ENCODE measurements at places on chromosomes 4 and X. TPM values are rescaled to one million over a fixed set of nuclear protein-coding genes. Genes with fewer than 3 reads are reported as not detected.

The ATP1B4 gene
- total RNA-seq: not detected

The GRPR gene
- not detected for total RNA-seq

The HNRNPH2 gene
- 27.8 TPM for total RNA-seq

The ARR3 gene
- not detected for total RNA-seq

The PGRMC2 gene
- 23.6 TPM for total RNA-seq

The FAM53A gene
- total RNA-seq: 5.4 TPM

The GPR173 gene
- 0.14 TPM for total RNA-seq

The TRO gene
- 4.8 TPM for total RNA-seq

The DMRTC1B gene
- 0.21 TPM for total RNA-seq

The RENBP gene
- 14.8 TPM for total RNA-seq

The PDGFC gene
- total RNA-seq: not detected

The IL3RA gene
- 0.73 TPM for total RNA-seq

The POF1B gene
- not detected for total RNA-seq

The TMEM271 gene
- not detected for total RNA-seq

The GRK4 gene
- 7.2 TPM for total RNA-seq

The SLC10A6 gene
- not detected for total RNA-seq

The GAGE12J gene
- total RNA-seq: not detected

The MED12 gene
- 86.5 TPM for total RNA-seq

The APOO gene
- 28.4 TPM for total RNA-seq

The FAM184B gene
- total RNA-seq: not detected

The MAD2L1 gene
- 79.7 TPM for total RNA-seq

- no peak for DNase-seq
These were observed 129.0 kb upstream of the FAM47B start for GRCh38 chrX:34813618-34814017.

DNA sequence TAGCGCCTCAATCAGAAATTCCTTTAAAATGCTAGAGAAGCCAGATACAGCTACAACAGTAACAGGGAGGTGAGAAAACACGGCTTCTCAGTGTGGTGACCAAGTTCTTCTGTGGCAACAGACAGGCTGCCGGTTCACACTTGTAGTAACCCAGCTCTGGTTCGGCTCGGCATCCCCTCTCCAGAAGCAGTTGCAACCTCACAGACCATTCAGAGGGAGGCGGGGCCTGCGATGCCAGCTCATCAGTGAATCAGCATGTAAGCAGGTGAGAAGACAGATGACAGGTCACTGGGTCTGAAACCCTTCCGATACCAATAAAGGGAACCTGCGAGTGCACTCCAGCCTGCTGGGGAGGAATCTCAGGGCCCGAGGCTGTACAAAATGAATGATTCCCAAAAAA, 251.0 kb downstream of the KCNIP4 start:
- no peak for DNase-seq

- DNase-seq: no peak
These were observed 108.1 kb downstream of the TSPAN7 start for GRCh38 chrX:38669428-38669827.

- DNase-seq: no peak
These were observed 36.5 kb downstream of the EFNB1 start for GRCh38 chrX:68865300-68865699.

- DNase-seq: no peak
These were observed 43.2 kb downstream of the PARM1 start for GRCh38 chr4:74975848-74976824.

DNA sequence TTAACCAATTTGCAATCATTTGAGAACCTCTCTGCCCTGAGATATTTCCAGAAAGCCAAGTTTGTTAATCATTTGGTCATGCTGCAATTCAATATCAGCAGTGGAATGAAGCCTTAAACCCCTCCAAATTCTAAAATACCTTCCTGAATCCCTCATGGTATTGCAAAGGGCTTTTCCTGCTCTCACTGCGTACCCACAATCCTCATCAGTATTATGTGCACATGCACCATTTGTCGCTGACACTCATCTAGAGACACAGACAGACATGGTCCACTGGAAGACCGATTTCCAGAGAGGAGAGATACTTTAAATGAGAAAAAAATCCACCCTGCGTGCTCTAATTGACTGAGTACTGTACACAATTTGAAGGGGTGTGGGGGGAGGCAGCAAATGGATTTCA, 104.4 kb downstream of the GPC3 start:
- no peak for DNase-seq

- DNase-seq: no peak
These were observed 256.1 kb upstream of the PITX2 start for GRCh38 chr4:110878956-110879355.

DNA sequence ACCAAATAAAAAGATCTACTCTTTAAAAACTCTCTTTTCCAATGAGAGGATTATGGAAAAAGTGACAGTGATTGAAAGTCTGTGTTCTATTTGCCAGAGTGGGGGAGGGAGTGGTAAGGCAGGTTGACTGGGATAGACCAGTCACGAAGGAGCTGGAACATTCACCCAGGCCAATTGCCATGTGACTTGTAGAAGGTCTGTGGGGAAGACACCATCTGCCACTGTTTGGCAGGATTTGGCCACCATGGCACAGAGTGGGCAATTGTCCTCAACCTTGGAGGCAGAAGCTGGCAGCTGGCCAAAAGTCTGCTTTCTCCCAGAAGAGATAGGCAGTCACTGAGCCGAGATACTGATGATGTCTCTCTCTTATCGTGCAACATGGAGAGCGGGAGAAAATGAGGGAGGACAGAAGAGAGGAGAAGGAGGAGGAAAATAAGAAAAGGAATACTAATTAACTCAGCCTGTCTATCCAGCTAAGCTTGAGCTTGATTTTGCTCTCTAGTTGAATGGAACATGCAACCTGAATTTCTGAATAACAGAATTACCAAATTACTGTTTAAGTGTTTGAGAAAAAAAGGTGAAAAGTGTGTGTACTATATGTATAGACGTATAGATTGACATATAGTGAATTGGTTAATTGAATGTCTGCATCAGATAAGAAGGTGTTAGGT, 267.1 kb downstream of the ARHGAP24 start:
- DNase-seq: no peak

DNA sequence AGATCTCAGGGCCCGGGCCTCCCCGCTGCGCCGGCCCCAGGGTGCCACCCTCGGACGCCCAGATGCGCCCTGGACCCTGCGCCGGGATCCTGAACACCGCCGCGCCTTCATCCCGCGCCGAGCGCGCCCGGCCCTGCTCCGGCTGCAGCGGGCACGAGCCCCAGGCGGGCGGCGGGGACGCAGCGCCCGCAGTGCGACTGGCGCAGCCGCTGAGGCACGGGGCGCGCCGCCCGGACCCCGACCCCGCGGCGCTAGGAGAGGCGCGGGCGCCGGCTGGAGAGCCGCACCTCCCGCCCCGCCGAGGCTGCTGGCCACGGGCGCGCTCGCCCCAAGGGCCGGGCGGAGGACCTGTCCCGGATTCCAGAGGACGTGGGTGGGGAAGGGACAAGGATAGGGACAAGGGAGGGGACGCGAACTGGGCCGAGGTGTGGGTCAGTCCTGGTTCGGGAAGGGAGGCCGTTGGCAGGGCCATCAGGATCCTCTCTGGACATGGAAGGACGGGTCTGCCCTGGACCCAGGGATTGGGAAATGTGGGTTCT, 1.1 kb downstream of the ZFYVE28 start:
- DNase-seq: no peak

- DNase-seq: no peak
These were observed 28.2 kb upstream of the PPP2R2C start for GRCh38 chr4:6500481-6501140.

DNA sequence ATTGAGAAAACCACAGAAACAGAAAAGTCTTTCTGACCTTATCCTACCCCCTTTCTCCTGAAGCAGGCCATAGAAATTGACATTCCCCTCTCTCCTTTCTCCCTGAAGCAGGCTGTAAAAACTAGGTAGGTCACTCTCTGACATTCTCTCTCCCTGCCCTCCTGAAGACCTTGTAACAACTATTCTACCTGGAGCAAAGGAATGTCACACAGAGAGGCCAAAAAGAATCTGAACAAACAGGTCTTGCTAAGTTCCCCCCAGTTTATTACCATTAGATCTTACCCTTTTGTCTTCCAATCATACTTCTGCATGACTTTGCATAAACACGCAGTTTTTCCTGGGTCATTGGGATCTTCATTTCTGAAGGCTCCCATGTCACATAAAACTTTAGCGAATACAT, 198.3 kb upstream of the GYPA start:
- no peak for DNase-seq

- no peak for DNase-seq
These were observed 5.2 kb upstream of the NDNF start for GRCh38 chr4:121077496-121077895.

GRCh38 chrX:14851526-14851925, 21.3 kb downstream of the FANCB start:
- no peak for DNase-seq

GRCh38 chrX:25427873-25428555, 412.2 kb upstream of the ARX start:
- DNase-seq: no peak

- DNase-seq: no peak
These were observed 12.0 kb upstream of the TMEM154 start for GRCh38 chr4:152691761-152692160.

GRCh38 chrX:66233209-66233608, 69.2 kb downstream of the HEPH start:
- DNase-seq: no peak

DNA sequence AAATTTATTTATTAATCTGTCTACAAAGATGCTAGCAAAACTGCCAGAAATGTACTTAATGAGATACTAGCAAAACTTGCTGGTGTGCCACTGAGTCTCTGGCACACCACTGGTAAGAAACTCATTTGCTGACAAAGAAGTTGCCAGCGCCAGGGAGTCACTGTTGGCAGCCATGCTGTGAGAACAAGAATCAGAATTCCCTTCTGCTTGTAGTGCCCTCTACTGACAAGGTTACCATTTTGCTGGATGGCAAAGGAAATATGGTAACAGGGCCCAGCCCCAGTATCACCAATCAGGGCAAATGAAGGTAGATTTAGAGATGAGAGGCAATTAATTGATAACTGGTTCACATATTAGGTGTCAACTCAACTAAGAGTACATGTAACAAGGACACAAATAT, 750.1 kb upstream of the ADGRL3 start:
- no peak for DNase-seq

GRCh38 chrX:151228935-151229334, 52.6 kb downstream of the GPR50 start:
- DNase-seq: no peak

GRCh38 chr4:74665876-74666275, 128.4 kb downstream of the BTC start:
- no peak for DNase-seq

- DNase-seq: no peak
These were observed 17.0 kb downstream of the PRKG2 start for GRCh38 chr4:81197864-81198524.

DNA sequence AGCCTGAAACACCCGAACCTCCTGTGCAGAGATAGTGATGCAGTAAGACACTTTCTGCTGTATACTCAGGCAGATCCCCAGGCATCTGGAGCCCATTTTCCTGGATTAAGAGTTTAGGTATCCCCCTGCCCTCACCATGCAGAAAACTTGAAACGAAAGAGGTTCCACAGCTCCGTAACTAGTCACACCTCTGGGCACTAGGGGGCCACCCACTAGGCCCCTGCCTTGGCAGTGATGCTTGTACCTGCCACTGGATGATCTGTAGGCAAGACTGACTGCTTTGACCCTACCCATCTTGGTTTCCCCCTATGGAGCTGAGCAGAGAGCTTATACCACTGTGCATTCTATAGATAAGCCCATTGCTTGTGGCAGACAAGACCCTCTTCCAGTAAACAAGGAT, 940.6 kb downstream of the PCDH19 start:
- no peak for DNase-seq

- no peak for DNase-seq
These were observed 799 bp downstream of the OTUD6A start for GRCh38 chrX:70062961-70063550.

GRCh38 chrX:149476513-149476912, 28.6 kb downstream of the IDS start:
- no peak for DNase-seq

DNA sequence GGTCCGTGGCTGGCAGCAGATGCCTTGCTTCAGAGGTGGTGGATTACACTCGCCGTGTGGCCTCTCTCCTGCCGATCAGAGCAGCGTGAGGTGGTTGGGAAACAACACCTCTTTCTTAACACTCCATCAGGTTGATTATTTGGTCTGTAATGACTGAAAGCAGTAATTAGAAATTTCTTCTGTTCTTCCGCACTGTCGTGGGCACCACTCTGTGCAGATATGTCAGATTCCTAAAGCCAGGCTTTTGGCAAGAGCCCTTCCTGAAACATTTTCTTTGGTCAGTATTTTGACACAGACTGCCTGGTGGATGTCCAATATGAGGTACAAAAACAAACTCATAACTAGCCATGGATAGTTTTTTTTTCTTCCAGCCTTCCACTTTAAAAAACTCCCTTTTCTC, 100.9 kb downstream of the FNIP2 start:
- DNase-seq: no peak

DNA sequence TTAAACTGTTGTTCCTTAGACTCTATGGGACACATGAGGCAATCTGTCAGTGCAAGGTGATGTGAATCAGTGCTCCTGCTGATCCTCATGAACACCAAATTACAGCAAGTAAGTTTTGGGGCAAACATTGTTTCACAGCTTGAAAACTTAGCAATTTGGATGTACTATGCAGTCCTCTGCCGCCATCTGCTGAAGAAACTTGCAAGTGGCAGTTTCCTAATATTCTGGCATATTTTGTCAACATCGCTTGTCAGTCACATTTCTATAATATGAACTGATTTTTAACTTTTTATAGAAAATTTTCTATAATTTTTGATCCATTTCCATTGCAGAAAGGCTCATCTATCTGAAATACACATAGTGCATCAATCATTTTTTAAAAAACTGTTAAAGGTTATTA, 56.3 kb downstream of the ZAR1 start:
- DNase-seq: no peak

GRCh38 chrX:30572004-30572403, 5.6 kb downstream of the TASL start:
- no peak for DNase-seq

DNA sequence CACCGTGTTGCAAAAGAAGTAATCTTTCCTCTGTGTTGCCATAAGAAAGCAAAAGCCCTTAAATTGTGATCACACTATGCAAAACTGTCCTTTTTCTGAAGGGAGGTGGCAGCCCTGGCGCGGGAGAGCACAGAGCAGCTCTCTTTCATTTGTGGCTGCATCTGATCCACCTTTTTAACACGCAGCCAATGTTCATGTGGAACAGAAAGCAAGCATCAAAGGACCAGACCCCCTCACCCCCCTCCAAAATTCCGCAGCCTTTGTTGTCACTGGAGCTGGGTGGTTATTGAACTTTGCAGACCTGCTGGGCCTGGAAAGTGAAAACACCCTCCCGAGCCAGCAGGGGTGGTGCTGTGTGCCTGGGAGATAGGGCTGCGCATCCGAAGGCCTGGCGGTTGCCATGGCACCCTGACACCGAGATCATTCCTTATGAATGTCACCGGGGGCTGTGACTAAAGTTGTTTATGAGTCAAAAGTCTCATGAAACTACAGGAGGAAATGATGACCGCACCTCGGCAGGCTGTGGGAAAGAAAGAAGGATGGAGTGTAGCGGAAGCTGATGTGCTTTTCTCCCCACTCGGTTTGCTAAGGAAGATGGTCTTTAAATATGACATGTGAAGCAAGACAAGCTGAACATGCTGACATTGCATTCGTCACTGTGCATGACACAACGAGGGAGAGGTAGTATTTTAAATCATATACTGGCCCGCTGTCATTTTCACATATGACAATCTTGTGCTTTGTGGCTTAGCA, 367.4 kb downstream of the UNC5C start:
- DNase-seq: no peak

- no peak for DNase-seq
These were observed 200.0 kb upstream of the MAOA start for GRCh38 chrX:43456063-43456462.

Measured in activated naive CD4-positive, alpha-beta T cell treated with anti-CD3 and anti-CD28 coated beads, Interleukin-2, amount 50 U/mL, for 72 hours (primary cell).